ENCODE measurements at places on chromosomes 2 and 18.

- no peak for DNase-seq
These were observed 37.3 kb downstream of the RHOB start for GRCh38 chr2:20484034-20484617.

DNA sequence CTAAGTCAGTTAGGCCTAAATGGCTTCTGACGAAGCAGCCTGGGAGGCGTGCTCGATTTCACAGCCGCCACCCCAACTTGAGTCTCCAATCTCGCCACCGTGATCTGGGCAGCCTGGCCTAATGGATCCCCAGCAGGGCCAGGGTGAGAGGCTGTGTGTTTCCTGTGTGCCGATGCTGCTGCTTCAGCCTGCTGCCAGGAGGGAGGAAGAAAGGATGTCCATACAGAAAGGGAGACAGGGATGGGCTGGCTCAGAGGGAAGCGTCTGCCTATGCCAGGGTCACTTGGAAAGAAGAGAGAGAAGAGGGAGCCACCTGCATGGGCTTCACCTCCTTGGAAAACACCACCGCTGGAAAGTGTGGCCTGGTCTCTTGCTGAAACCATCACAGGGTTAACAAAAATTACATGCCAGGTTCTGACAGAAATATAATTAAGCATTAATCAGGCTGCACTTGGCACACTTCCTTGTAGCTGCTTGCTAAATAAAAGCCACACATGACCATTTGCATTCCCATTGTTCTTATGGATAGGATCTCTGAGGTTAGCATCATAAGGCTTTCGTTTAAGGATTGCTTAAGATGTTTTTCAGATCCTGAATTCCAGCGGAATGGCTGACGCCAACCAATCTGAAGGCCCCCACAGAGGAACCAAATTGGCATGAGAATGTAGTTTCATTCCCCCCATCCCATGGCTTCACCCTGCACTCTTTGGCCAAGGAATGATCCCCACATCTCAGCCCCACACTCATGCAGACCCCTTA lies 108.8 kb upstream of the SLC1A4 start:
- DNase-seq: no peak

DNA sequence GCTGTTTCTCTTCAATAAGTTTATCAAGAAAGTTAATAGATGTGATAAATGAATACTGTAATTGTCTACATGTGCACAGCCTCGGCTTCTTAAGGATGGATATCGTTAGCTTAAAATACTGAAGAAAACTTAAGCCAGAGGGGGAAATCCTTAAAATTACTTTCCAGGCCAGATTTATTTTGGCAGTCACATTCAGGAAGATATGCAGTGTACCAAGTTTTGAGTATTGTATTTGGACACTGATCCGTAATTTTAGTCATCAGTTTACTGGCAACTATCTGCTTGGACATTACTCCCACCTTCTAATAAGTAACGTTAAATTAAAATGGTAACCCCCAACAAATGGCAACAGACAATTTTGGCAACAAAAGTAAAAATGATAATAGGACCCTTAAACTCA lies 770.0 kb upstream of the ZEB2 start:
- DNase-seq: no peak

DNA sequence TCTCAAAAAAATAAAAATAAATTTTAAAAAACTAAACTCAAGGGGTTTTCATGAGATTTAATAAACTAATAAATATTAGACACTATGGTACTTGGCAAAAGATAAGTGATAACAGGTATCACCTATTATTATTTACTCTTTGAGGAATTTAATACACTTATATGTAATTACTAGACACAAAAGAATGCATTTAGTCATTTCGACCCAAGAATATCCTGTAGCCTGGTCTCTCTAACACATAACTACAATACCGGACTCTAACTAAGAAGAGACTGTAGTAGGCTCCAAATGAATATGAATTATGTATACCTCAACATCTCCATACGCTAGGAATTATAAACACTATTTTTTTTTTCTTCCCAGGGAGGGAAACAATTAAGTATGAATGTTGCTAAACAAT lies 850.7 kb downstream of the CPS1 start:
- DNase-seq: no peak

GRCh38 chr2:150076281-150076680 lies 411.2 kb downstream of the RND3 start:
- no peak for DNase-seq

DNA sequence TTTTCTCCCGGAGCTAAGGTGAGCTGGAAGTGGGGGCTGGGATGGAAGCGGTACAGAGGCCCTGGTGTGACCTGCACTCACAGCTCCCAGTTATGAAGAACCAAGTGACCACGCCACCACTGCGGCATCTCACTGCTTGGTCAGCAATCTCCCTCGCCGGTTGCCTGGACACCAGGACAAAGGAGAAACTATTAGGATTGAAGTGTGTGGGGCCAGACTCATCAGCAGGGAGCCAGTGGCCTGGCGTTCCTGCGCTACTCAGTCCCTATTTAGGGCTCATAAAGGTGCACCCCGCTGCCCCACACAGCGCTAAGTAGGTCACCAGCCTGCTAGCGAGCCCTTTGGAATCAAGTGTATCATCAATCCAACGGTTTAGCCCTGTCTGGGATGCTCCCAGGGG lies 82.9 kb downstream of the ZCCHC2 start:
- DNase-seq: no peak

GRCh38 chr18:70015127-70015526 lies 67.5 kb upstream of the CD226 start:
- no peak for DNase-seq

GRCh38 chr2:32752952-32753351 lies 125.1 kb downstream of the TTC27 start:
- DNase-seq: no peak

GRCh38 chr2:63841254-63842022 lies at the start of gene UGP2:
Gene UGP2, plus strand, starts transcription at chr2:63841896. Its CDS starts 290 bp downstream, at chr2:63842186.
- DNase-seq: peak; percentile 81

DNA sequence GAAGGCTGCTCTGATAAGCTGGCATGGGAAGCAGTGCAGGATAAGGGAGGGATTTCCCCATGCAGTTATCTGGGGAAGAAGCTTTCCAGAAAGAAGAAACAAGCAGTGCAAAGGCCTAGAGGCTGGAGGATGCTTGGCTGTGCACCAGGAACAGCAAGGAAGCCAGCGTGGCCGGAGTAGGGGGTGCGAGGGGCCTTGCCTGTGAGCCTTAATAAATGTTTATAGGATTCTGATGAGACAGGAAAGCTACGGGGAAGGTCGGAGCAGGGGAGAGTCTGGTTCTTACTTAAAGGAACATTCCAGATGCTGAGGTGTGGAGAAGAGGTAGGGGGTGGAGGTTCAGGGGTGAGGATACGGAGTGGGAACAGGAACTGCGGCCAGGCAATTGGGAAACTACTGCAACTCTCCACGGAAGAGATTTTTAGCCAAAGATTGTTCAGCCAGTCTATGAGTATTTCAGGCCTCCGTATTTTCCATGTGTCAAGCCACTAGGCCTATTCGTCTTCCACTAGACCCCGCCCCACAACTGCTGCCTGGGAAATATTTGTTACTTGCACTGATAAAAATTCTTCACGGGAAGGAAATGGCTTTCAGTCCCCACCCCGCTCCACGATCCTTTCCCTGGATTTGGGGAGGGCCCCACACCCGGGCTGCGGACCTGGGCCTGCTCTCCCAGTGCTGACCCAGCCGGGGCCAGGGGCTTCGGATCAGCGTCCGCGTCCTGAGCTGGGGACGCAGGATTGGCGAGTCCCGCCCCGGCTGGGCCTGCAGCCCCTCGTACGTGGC lies 516 bp downstream of the EIF2AK2 start:
- DNase-seq: peak; percentile 13

- DNase-seq: no peak
These were observed 32.1 kb downstream of the REEP1 start for GRCh38 chr2:86305195-86305914.

DNA sequence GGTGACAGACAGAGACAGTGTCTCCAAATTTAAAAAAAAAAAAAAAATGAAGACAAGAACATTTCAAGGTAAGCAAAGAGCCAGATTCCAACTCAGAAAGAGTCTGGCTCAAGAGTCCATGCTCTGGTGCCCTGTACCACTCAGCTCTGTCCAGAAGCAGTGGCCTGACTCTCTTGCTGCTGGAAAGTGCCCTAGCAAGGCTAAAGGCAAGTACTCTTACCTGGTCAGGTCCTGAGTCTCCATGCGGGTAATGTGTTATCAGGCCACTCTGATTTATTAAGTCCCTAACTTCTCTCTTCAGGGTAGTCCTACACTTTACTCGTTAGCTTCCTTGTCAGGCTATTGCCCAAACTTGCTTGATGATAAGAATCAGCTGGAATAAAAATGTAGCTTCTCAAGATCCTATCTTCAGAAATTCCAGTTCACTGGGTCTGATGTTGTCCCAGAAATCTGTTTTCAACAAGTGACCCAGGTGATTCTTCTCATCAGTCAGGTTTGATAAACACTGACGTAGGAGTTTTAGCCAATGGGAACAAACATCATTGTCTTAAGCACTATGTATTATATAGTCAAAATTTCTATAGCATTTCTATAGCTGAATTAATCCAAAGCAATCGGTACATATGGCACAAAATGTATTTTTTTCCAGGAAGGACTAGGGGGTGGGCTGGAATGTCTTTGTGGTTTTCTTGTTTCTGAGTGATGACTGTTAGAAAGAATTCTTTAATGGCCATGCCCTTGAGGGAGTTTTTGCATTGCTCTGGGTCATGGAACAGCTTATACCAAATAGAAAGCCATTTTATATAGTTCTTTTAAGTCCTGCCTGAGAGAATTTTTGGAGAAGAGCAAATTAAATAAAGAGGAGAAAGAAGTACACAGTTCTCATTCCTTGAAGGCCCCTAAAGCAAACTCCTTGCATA lies 139.9 kb upstream of the DNMT3A start:
- DNase-seq: no peak

DNA sequence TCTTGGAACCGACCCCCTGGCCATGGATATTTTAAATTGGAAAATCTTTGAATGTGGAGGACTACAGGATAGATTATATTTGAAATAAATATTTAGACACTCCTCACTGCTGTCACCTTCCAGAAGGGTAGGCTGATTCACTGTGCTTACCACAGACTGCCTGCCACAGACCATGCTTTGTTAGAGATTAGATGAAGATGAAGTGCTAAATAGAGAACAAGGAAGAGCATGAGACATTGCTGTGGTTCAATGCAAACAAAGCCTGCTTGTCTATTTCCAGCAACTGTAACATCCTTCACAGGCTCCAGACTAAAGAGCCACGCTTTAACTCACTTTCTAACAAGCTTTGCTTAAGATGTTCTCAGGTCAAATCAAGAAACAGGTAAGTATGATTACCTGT lies 81.0 kb upstream of the TMEM17 start:
- no peak for DNase-seq

GRCh38 chr2:75375646-75376582 lies 176.6 kb upstream of the TACR1 start:
- DNase-seq: no peak

GRCh38 chr18:48693625-48694262 lies 154.9 kb downstream of the CTIF start:
- no peak for DNase-seq

DNA sequence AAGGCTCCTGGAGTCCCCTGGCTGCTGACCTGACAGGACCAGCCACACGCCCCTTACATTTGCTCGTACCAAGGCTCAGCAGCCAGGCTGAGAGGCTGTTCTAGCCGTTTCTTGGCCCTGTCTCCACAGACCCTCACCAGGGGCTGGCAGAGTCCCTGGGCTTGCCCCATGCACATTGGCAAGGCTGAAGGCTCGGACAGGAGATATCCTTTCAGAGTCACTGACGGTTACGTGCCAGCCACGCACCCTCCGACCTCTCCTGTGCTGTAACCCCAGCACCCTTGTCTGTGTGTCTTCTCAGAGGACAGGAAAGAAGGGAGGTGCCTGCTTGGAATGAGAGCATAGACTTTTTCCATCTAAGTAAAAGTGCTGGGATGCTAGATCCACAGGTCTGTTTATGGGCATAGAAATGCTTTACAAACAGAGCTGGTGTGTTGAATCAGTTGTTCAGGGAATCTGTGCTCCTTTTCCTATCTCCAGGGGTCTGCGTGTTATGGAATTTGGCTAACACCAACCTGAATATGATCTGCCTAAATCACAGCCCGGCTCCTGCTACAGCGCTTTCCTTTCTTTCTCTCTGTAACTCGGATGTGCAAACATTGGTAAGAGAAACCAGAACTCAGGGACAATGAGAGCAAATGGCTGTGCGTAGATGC lies 41.0 kb downstream of the COPS8 start:
- no peak for DNase-seq

DNA sequence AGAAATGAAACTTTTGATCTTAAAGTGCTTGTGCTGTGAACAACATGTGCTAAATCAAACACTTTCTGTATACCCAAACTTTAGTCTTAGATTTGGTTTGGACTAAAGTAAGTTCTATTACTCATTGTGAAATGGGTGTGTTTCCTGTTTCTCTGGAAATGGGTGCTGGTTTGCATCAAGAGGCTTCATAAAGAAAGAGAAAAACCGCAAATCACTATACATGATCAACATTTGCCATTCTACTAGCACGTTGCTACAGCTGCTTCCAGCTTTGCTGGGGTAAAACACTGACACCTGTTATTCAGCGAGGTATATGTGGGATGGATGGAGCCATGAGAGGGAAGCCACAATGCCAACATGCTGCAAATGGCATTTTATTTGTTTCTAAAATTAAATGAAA lies 547.0 kb upstream of the ACVR2A start:
- peak; percentile 87 for DNase-seq

DNA sequence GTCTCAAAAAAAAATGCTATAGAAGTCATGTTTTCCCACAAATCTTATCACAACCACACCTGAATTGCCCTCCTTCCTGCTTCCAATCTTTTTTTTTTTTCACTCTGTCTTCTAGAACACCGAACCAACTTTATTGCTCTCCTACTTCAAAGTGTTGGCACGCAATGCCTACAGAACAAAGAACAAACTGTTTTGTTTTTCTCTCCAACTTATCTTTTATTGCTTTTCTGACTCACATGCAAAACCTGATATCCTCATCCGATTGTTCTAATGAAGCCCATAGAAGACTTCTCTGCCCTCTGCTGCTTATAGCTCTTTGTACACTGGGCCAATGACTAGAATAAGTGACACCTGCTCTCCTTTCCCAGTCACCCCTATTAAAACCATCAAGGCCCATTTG lies 602.8 kb downstream of the EPHA4 start:
- no peak for DNase-seq

GRCh38 chr2:120221616-120222015 lies 1.6 kb downstream of the TMEM185B start:
- no peak for DNase-seq

GRCh38 chr2:68125821-68126220 lies 31.9 kb upstream of the PNO1 start:
- DNase-seq: no peak

DNA sequence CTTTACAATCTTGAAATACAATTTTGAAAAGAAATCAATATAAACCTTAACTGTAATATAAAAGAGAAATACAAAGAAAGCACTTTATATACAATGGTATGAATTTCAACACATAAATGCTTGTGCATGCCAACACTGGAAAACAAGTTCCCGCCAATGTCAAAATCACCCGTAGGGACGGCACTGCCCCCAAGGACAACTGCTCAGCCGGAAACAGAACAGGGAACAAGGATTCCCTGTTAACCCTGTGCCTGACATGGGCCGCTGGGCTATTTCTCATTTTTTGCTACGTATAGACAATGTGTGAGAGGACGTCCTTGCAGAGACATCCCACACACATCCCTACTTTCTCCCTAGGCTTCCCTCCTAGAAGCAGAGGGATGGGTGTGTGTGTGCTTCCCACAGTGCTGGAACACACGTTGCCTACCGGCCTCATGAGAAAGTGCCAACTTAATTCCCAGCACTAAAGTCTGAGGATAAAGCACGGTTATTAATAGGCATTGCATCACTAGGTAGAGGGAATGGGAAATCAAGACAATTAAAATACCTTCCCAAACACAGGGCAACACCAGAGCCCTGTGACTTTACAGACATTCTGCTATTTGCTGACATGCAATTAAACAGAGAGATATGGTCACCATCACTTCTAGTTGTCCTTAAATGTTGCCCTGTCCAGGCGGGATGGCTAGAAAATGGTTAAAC lies 14.4 kb downstream of the AFG3L2 start:
- DNase-seq: no peak

Measured in CD4-positive, alpha-beta T cell treated with Interleukin-4 for 4 hours (primary cell).